SK-N-MC (cell line): ENCODE measurements at places on chromosomes 16 and 17.
A peak's percentile ranks its signal among the peaks of the same experiment; 100 is the strongest.

DNA sequence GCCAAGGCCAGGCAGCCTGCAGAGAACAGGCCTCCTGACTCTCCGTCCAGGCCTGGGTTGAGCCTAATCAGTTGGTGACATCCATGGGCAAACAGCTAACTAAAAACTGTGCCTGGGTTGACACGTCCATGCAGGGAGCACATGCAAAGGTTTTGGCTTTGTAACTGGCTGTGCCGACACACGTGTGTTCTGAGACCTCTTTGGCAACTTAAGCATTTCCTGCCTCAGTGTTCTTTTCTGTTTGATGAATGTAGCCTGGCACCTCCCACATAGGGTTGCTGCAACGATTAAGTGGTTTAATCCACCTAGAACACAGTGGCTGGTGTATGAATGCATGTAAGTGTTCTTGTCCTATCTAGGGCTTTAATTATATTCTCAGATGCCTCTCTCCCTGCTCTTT is 3.2 kb downstream of the BCO1 start:
- no peak for DNase-seq

- no peak for DNase-seq
Measured at GRCh38 chr17:39618956-39619785, 7.6 kb upstream of the PPP1R1B start.

DNA sequence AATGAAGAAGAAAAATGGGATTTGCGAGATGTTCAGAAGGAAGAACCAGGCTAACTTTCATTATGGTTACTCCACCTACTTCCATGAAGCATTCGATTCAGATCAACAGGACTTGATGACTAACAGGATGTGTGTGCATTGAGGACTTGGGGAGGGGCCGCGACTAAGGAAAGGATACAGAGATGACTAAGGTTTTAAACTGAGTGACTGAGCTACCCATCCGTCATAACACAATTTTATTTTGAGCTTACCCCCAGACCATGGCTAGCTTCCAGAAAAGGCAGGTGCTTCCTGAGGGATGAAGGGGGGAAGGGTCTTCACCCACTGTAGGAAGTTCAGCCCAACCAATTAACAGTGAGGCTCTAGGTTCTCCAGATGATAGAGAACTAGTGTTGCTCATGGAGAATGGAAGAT is 2.5 kb upstream of the CDYL2 start:
- no peak for DNase-seq

DNA sequence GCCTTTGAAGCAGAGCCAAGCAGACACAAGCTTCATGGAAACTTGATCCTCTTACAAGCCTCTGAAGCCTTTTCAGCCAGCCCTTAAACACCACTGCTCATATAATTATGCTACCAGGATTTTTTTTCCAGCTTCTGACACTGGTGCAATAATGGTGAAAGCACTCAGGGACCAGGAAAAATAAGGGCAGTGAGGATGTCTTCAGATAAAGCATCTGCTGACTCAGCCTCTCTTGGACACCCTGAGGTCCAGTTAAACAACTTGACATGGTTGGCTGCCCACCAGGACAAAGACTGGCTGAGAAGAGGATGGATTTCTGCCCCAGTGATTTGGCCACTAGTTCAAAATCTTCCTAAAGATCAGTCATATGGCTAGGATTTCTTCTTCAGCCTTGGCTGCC is 124.2 kb upstream of the N4BP1 start:
- DNase-seq: no peak

GRCh38 chr17:67051837-67052236 is 7.5 kb downstream of the CACNG1 start:
- DNase-seq: no peak

GRCh38 chr17:66541461-66542128 is 239.2 kb downstream of the PRKCA start:
- peak; percentile 89 for DNase-seq

- no peak for DNase-seq
Measured at GRCh38 chr17:49341356-49341755, 20.7 kb downstream of the ZNF652 start.

- DNase-seq: no peak
Measured at GRCh38 chr17:21678393-21679081, 13.8 kb upstream of the KCNJ18 start.

DNA sequence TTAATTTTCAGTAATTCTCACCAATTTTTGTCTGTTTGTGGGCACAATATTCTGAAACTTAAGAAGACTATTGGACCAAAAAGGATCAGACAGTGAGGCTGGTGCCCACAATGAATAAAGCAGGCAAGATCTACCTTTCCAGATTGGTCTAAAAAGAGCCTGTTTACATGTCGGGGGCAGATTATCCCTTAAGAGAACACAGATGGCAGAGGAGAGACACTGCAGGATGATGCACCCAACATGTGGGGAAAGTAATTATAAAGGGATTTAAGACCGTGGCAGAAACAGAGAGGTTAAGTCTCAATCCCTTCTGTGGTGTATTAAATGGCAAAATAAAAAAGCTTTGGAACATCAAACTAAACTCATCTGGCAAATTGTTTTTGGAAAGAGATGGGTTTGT is 331.8 kb upstream of the CDH11 start:
- DNase-seq: no peak

DNA sequence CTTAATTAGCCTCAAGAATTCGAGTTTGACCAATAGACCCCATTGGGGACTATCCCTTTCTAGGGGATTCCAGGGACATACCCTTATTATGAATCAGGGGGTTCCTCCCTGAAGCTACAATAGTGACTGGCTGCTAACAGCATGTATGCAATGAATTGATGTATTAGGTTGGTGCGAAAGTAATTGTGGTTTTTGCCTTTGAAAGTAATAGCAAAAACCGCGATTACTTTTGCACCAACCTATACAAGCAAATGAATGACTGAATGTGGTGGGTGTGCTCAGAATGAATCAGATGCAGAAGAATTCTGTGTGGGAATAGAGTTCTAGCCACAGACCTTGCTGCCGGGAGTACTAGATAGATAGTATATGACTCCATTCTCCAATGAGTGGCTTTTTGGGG is 76.7 kb downstream of the HLF start:
- no peak for DNase-seq

GRCh38 chr16:17330044-17330443 is 140.7 kb downstream of the XYLT1 start:
- DNase-seq: no peak

DNA sequence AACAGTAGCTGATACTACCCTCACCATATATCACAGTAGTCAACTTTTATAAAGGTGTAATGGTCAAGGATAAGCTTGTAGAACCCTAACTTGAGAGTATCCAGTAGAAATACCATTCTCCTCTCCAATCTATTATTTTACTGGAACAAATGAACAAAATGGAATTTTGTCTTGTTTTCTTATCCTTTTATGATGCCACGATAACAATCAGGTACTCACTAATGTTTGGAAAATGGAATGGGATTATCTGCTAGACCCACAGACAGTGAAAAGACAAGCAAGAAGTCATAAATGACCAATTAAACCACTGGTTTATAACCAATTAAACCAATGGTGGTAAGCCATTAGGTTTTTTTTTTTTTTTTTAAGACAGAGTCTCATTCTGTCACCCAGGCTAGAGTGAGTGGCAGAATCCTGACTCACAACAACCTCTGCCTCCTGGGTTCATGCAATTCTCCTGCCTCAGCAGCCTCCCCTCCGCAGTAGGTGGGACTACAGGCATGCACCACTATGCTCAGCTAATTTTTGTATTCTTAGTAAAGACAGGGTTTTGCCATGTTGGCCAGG is 10.4 kb downstream of the GPATCH8 start:
- no peak for DNase-seq

- no peak for DNase-seq
Measured at GRCh38 chr16:47493381-47494337, 32.5 kb downstream of the PHKB start.

GRCh38 chr17:66540131-66540781 is 237.8 kb downstream of the PRKCA start:
- DNase-seq: no peak

DNA sequence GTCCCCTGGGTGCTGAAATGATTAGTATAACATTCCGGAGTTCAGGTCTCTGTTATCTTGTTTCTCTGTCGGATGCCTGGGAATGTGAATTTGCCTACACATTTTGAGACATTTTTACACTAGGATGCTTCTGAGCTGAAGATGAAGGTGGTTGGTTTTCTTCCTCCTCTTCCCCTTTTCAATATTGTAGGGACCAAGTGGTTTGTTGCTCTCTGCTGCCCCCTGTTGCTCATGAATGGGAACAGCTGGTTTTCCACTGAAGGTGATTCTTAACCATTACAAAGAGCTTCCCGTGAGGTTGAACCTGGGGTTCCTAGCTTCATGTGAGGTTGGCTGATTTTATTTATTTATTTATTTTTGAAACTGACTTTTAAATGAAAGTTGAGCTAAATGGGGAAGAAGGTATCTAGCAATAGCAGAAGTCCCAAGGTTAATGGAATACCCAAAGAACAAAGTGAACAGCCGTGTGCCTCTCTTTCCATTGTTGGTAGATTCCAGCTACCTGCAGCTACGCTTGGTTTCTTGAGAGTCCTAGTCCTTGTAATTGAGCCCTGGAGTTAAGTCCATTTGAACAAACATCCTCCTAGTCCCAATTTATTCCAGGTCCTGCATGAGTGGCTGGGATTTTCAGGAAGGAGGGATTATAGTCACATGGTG is 983.9 kb upstream of the EEF2KMT start:
- DNase-seq: peak; percentile 2

DNA sequence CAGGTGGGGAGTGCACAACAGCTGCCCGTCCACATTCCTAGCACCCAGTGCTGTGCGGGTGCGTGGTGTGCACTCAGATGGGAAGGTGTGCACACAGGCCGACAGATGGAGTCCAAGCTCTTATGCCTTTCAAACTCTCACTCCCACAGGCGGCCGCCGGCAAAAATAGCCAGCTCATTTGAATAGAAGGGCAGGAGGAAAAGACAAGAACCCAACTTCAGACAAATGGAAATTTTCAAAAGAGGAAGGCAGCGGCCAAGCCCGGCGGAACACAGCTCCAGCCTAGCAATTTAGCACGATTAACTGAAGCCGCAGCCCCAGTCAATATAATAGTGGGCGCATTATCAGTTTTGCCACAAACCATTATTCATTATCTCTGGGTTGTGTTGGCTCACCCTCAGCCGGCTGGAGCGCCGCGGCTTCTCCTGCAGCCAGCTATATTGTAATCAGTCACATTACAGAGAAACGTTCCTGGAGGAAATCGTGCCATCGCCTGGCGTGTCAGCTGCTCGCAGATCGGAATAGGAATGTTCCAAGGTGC is 103.9 kb upstream of the SEC14L1 start:
- DNase-seq: no peak

GRCh38 chr17:44008205-44008909 is 3.9 kb downstream of the NAGS start:
- DNase-seq: no peak

GRCh38 chr17:64599827-64600226 is 62.3 kb downstream of the SMURF2 start:
- no peak for DNase-seq

- DNase-seq: no peak
Measured at GRCh38 chr17:725746-726145, 6.7 kb upstream of the TLCD3A start.

GRCh38 chr17:73643001-73643851 is 1.0 kb downstream of the SDK2 start:
- no peak for DNase-seq

- DNase-seq: no peak
Measured at GRCh38 chr16:50916040-50916439, 174.2 kb downstream of the CYLD start.

- no peak for DNase-seq
Measured at GRCh38 chr16:13793841-13794409, 126.0 kb upstream of the ERCC4 start.

- DNase-seq: no peak
Measured at GRCh38 chr17:76176701-76177574, 35.9 kb upstream of the FOXJ1 start.

DNA sequence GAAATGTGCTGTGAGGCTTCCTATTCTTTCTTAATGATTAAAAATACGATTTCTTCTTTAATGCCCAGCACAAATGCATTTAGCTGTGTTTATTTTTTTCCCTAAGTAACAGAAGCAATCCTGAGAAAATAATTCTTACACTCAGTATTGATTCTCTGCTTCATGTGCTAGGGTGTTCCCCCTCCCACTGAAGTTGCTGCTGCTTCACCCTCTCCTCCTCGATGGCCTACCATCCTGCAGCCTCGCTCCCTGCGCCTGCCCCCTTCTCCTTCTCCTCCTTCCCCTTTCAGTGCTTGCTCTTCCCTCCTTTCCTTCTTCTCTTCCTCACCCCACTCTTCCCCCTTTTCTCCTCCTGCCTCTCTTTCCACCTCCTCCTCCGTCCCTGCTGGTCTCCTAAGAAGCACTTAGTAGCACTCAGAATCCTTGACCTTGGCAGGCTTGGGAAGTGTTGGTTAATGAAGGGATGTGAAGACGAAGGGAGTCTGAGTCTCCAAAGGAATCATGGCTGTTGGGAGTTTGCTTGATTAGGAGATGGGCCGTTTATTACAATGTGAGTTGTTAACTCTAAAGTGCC is 119.7 kb downstream of the RPTOR start:
- DNase-seq: no peak

DNA sequence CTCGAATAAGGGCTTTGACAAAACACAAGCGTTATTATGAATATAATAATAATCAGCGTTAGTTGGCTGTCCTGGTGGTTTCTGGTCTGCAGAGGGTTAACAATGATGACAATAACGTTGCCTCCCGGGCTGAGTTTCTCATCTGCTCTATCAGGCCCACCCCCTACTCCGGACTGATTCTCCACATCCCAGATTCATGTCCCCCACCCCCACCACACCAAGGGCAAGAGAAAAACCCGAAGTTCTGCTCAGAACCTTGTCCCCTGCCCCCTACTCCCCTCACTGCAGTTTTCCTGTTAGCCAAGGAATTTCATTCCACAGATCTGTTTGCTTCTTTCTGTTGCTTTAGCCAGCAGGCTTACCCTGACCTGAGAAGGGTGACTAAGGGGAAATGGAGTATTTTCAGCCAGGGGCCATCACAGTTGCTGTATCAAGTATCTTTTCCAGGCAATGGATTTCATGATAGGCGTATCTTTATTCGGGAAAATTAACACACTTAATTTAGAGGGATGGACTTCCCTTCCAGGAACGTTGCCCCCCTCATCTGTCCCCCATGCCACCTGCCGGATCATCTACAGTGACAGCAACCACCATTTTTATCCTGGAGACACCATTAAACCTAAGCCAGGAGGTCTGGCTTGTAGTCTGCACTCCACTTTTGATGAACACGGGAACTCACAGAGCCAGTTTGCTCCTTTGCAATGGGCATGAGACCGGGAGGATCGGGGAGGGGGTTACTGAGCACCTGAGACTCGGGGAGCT is 23.7 kb downstream of the ALOX15 start:
- DNase-seq: no peak

GRCh38 chr16:53605356-53605755 is 98.3 kb downstream of the RPGRIP1L start:
- DNase-seq: no peak

DNA sequence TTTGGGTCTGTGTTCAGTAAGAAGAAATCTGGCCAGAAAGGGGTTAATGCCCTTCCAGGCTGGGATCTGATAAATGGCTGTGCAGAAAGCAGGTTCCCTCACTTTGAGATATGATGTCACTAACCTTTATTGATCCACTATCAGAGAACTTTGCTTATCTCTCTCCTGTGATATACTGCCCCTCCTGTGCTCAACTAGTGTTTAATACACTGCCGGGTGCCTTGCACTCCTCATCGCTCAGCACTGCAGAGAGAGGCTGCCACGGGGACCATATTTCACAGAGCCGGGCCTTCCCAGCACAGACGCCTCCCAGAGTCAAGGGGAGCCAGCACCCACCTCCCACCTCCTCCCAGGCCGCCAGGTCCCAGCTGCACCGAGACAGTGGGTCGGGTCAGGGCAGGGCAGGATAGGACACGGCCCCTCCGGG is 20.2 kb downstream of the ZFHX3 start:
- DNase-seq: no peak
